Activated CD8-positive, alpha-beta memory T cell treated with anti-CD3 and anti-CD28 coated beads for 1 hour (primary cell): ENCODE measurements at places on chromosomes 4 and X.

DNA sequence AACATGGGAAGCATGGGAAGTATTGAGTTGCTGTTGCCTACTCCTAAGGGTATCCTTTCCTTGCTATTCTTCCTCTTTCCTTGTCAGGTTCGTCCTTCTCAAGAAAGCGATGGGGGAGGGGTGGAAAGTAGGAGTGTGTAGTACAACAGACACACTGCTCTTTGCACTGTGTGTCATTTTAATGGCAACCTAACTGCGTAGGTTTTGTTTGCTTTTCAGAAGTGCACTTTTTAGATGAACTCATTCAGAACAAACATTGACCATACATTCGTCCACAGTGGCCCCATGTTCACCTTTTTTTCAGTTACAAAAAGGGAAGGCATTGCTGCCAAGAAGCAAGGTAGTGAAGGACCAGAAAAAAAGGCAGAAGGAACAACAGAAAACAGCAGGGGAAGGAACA, 10.2 kb upstream of the YIPF6 start:
- no peak for DNase-seq

DNA sequence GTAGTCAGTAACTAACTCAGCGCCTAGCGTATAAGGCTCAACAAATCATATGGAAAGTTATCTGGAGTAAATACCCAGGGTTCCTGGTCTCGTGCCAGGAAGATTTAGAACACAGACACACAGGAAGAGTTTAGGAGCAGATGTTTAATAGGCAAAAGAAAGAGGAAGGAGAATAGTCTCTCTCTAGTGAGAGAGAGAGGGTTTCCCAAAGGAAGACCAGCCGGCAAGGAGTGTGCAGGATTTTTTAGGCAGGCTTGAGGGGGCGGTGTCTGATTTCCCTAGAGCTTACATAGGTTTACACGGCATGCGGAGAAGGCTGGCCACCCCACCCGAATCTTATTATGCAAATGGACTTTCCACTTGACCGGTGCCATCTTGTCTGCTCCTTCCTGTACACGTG, 284.0 kb upstream of the FRG1 start:
- no peak for DNase-seq

GRCh38 chr4:20393486-20394100, 141.9 kb downstream of the SLIT2 start:
- no peak for DNase-seq

DNA sequence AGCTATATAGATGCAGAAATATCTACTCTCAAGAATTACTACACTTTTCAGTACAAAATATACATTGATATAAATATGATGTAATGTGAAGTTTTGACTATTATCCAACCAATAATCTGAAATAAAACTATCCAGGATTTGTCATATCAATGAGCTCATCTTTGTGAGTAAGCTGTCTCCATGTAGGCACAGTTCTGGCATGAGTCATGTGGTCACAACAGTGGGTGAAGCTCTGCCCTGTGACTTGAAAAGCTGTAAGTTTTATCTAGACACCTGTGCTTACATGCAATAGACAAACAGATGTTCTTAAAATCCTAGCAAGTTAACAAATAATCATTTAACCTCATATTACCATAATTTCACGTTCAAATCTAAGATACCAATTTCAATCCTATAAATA, 192.7 kb downstream of the GABRG1 start:
- no peak for DNase-seq

DNA sequence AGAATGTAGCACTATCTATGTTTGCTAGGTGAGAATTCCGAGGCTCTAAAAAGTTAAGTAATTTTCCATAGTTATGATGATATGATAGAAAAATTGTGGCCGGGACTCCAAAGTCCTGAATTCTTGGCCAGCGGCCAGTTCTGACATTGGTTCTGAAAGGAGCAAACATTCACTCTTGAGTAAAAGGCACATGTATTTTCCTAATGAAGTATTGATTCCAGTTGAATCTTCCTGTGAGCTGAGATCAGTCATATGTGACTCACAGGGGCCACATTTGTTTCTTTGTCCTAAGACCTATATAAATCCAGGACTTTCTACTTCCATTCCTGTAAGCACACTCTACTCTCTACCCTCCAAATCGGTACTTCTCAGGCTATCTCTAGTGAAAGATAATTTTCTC, 349.9 kb downstream of the BMPR1B start:
- no peak for DNase-seq

DNA sequence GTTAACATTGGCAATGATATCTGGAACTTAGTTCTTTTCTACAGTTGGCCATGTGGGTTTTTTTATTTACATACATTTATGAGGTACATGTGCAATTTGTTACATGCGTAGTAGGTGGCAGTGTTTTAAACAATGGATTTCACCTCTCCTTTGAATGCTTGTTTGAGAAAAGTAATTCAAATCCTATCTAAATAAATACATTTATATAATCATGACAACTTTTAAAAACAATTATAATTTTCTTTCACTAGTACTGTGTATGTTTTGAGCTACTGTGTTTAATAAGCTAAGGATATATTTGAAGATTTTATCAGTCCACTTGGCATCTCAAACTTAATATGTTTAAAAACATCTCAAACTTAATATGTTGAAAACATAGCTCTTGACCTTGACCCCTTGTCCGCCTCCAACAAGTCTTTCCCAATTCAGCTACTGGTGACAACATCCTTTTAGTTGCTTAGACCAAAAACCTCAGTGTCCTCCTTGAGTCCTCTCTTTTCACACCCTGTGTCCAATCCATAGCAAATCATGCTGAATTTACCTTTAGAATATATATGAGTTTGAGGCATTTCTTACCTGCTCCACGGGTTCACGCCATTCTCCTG, 14.5 kb downstream of the GUCY1B1 start:
- DNase-seq, result no peak

DNA sequence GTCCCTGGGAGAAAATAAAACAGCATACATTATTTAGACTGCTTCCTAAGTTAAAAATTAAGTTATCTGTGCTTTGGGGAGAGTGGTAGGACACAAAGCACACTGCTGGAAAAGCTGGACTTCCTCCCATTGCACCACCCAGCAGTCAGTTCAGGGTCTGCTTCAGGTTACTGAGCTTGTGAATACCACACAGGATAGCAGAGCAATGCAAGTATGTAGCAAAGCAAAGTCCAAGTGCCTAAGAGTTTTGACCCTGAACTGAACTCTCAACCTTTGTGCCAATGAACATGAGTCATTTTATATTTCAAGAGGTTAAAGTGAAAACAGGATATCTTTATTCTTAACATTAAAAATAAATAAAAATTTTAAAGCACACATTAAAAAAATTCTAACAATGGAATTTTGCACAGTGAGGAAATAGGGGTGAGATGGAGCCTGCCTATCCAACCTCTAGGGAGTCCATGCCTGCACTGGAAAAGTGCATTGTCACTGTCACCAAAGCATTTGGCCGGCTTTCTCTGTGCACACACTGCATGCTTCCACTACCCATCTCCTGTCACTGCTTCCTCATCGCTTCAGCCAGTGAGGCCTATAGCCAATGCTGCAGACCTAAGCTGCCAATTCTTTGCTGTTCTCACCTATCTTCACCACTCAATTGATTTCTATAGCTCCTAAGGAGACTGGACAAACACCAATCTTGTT, 50.9 kb downstream of the ABCG2 start:
- DNase-seq, result no peak

DNA sequence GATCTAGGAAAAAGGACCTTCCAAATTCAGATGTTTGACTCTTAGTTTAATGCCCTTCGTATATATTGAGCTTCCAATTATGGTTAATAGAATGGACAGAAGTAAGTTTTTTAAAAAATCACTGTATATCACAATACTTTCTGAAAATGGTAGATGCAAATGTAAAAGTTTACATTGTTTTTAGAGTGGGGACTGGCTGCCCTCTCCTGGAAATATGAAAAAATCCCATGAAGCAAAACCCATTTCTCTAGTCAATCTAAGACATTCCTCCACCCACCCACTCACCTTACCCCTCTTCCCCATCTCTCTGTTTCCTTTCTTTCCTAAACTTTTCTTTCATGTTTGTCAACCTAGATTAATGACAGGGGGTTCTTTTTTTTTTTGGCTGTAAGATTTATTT, 134.5 kb downstream of the ARHGAP6 start:
- no peak for DNase-seq

DNA sequence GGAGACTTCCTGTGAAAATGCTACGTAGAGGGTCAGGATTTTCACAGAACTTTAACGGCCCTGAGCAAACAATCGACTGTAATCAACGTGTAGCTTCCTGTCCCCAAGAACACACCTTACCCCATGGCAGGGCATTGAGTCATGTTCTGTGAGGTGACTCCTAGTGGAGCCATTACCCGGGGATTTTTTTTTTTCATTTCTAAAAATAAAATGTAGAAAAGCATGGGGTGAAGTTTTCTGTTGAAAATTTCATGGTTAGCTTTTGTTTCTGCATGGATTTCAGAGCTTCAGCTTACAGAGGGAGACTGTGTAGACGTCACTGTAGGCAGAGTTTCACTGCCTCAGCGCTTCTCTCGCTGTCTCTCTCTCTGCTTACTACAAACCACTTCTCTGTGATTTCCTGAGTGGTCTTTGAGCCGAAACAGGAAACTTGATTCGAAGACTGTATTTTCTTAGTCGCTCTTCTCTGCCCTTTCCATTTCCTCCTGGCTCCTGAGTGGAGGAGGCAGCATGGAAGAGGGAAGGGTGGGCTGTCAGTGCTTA, 111.7 kb downstream of the NFKB1 start:
- no peak for DNase-seq

GRCh38 chr4:158805635-158806471, 37.0 kb downstream of the FNIP2 start:
- no peak for DNase-seq

- no peak for DNase-seq
Observed at GRCh38 chr4:71602289-71602900, 181.5 kb downstream of the GC start.

GRCh38 chrX:12790885-12791256, 341 bp upstream of the PRPS2 start:
- no peak for DNase-seq

DNA sequence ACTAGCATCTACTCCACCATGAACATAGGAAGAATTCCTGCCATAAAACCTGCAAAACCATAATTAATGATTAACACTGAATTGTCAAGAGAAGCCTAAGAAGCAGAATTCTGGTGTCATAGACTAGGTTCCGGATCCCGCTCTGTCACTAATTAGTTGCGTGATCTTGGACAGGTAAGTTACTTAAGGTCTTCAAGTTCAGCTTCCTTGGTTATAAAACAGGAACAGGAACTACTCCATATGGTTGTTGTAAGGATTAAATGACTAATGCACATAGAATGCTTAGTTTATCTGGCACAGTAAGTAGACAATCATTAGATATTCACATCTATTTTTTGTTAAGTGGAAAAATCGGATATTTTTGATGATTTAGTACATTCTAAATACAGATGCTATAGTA, 14.3 kb downstream of the G3BP2 start:
- no peak for DNase-seq

GRCh38 chrX:109624641-109625616, at the start of gene KCNE5:
Gene KCNE5 (minus strand): TSS chrX:109625172. CDS start chrX:109625020, 152 bp downstream.
- no peak for DNase-seq

DNA sequence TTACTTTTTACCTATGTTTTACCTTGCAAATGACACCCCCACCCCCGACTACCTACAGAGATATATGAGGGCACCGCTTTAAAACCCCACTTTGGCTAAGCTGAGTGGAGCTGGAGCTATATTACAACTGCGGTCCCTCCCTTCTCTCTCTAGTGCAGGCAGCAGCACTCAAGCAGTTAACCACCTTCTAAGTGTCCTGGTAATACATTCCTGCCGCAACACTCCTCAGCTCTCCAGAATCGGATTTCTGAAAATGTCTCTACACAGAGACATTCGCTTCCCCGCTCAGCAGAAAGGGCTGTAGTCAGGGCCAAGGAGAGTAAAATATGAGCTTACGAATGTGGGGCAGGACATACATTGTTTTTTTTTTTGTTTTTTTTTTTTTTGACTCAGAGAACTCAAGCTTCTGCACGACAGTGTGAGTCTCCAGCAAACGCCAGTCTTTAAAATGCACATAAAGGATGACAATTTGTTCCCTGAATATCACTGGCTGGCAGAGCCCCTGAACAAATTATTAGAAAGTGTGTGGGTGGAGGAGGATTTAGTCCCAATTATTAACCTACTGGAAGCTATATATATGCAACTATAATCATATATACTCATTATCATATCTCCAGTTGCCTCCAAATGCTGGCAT, 287.0 kb upstream of the TET2 start:
- no peak for DNase-seq

GRCh38 chrX:99750721-99751120, 659.4 kb downstream of the PCDH19 start:
- DNase-seq, result no peak

DNA sequence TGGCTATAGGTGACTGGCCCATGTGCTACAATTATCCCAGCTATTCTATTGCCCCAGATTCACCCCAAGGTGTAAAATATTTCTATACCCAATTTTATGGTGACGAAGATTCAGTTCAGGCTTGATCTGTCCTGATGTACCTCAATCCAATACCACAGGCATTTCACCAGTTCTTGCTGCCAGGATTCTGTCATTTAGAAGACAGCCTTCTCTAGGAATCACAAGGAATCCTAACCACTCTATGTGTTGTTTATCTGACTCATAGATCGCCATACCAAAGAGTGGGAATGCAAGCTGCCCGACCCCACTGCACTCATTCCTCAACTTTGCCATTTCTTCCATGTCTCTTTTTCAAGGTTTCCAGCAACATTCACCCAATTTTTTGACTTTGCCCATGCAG, 355.0 kb upstream of the EMCN start:
- DNase-seq, result no peak

GRCh38 chr4:63620271-63620670, 789.0 kb downstream of the TECRL start:
- DNase-seq, result no peak
